ENCODE measurements at places on chromosomes 5 and 9.

- peak; percentile 40 for DNase-seq
These were observed 83.2 kb downstream of the TNC start for GRCh38 chr9:115034801-115035200.

- DNase-seq: peak; percentile 20
These were observed 44.0 kb upstream of the ZNF608 start for GRCh38 chr5:124790301-124790894.

GRCh38 chr5:180600554-180601041 is 9.3 kb upstream of the SCGB3A1 start:
- DNase-seq: no peak

DNA sequence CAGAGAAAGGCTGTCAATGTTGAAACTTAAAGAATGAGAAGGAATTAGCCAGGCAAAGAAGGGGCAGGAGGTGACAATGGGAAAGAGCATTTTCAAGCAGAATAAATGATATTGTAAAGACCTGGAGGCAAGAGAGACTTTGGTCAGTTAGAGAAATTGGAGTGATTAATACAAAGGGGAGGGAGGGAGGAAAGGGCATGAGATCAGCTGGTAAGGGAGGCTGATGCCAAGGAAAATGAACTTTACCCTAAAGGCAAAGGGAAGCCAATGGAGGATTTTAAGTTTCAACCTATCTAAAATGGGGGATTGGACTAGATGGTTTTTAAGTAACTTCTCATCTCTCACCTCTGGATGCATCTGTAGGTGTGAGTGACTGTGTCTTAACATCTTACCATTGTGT is 23.3 kb downstream of the C5 start:
- DNase-seq: no peak

DNA sequence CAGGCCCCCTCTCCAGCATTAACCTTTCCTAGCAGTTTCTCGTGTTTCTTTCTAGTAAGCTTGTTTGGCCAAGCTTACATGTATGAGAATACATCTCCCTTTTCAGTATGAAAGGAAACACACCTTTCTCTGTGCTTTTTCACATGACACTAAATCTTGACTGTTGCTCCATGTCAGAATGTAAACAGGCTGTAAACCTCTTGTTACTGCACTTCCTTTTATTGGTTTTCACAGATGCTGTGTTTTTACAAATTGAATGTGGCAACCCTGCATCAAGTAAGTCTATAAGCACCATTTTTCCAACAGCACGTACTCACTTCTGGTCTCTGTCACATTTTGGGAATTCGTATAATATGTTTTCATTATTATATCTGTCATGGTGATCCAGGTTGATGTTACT is 2.2 kb upstream of the CANX start:
- DNase-seq: no peak

GRCh38 chr9:137795156-137795666 is 82.4 kb upstream of the CACNA1B start:
- no peak for DNase-seq

DNA sequence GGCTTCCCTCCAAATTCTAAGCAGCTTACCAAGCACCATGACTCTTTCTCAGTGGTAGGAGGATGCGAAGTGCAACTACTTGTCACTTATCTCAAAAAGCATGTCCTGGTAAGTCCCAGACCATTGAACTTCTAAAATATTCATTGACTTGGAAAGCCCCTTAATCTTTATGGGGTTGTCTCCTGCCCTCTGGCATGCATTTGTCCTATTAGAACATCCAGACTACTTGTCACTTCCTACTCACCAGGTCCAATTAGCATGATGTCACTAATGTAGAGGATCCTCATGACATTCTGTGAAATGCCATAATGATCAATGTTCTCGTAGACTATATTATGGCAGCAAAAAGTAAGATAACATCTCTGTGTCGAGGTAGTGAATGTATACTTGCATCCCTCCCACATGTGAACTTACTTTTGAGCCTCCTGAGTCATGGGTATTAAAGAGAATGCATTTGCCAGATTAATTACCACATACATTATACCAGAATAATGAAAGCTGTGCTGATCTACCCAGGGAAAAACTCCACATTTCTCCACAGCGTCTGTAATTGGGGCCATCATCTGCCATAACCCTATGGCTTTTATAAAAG is 63.5 kb upstream of the RAD23B start:
- DNase-seq: no peak

- DNase-seq: peak; percentile 84
These were observed 11.5 kb downstream of the SMIM3 start for GRCh38 chr5:150789943-150790611.

- no peak for DNase-seq
These were observed 81.0 kb downstream of the DCP2 start for GRCh38 chr5:113057557-113057984.

DNA sequence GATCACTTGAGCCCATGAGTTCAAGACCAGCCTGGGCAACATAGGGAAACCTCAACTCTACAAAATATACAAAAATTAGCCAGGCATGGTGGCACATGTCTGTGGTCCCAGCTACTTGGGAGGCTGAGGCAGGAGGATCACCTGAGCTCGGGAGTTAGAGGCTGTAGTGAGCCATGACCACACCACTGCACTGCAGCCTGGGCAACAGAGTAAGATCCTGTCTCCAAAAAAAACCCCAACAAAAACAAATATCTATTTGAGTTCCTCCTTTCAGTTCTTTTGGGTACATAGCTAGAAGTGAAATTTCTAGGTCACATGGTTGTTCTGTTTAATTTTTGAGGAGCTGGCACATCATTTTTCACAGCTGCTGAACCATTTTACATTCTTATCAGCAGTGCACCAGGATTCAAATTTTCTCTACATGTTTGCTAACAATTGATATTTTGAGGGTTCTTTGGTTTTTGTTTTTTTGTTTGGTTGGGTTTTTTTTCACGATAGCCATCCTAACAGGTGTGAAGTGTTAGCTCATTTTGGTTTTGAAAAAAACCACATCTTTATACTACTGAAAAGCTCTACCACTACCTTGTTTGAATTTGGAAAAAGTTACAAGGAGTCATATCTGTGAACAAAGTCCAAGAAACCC is 176.9 kb upstream of the SLC12A2 start:
- DNase-seq: no peak

GRCh38 chr5:82793808-82794419 is 283.3 kb downstream of the TMEM167A start:
- peak; percentile 29 for DNase-seq

- DNase-seq: no peak
These were observed 192.3 kb downstream of the CACNA1B start for GRCh38 chr9:138069731-138070456.

DNA sequence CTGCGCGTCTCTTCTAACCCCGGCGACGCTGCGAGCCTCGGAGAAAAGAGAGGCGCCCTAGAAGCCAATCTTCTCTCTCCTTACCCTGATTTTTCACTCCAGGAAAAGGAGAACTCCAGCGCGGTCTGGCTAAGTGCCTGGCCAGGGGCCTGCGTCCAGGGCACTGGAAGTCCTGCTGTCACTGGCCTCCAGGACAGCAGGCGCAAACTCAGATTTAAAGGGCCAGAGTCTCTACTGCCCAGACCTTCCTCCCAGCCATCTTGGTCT is 553 bp upstream of the FOXB2 start:
- DNase-seq: no peak

DNA sequence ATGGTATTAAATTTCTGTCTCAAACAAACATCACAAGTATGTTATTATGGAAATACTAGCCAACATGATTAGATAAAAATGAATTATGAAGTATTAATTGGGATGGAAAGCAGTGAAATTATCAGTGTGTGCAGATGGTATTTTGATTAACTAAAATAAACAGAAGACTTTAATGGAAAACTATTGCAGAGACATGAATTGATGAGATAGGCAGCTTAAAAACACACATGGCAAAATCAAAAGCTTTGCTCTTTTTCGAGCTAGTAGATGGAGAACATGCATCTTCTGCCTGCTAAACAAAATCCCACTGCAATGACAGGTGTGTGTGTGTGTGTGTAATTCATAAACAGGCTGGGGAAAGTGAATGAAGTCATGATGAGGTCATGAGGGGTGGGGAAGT is 426.2 kb downstream of the MTRR start:
- no peak for DNase-seq

DNA sequence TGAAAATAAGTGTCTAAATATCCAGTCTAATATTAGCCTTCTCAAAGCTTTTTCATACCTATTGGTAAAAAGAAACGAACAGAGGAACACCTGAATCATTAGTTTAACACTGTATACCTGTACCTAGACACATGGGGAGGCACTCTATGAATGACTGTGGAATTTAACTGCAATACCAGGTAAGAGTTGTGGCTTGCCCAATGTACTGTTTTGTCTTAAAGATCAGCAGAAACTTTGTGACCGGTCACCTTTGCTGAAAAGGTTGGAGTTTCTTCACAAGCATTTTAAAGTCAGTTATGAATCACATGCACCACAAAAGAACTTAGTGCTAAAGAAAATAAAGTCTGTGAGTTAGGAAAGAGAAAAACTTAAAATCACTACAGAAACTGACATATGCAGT is 2.4 kb downstream of the PGGT1B start:
- no peak for DNase-seq

GRCh38 chr9:14936491-14936890 is 26.3 kb upstream of the FREM1 start:
- no peak for DNase-seq

GRCh38 chr9:135083831-135084230 is 3.6 kb upstream of the OLFM1 start:
- DNase-seq: no peak

- DNase-seq: no peak
These were observed 180.2 kb downstream of the TRPM3 start for GRCh38 chr9:70941191-70941590.

Data from urothelium cell line (cell line).